ENCODE measurements at places on chromosomes 16 and 17.
A peak's percentile ranks its signal among the peaks of the same experiment; 100 is the strongest.

DNA sequence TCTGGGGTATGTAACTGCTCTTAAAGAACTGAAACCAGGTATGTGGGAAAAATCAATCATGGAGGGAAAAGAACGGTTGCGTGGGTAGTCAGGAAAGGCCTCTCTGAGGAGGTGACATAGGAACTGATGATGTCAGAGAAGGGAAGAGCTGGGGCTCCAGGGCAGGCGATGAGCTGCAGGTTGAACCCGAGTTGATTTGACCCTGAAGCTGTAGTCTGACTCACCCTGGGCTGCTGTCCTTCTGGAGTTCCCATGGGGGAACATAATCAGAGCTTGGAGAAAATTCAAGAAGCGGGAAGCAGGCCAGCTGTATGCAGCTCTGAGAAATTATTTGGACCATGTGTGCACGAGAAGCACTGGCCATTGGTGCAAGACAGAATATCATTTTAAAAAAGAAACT is 16.7 kb downstream of the SLC6A2 start:
- DNase-seq: no peak

DNA sequence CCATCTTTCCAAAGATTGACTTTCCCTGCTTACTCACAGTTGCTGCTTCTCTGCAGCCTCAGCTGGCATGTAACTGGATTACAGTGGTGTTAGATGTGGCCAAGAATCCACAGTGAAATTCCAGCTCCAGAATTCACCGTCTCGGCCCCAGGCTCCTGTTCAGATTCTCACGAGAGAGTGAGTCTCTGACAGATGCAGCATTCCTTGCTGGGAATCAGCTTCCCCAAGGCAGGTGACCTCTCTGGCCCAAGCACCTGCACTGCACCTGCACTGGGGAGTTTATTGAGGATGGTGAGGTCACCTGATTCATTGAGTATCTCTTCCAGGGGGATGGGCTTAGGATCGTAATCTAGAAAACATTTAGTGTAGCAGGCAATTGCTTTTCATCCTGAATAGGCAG is 600.5 kb upstream of the RBFOX1 start:
- DNase-seq: no peak

DNA sequence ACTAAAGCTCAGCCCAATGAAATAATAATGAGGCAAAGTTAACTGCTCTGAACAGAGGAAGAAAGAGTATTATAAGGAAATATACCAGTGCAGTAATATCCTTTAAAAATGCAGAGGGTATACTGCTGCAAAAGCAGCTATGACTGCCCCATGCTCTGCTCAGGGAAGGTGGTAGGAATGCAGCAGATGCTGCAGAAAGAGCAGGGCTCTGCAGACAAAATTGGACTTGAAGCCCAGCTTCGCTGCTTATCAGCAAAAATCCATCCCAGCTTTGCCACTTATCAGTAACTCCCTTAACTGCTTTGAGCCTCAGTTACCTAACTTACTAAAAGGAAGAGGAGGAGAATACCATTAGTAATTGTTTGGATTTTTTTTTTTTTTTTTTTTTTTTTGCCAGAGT is 533.8 kb upstream of the CDH5 start:
- no peak for DNase-seq

DNA sequence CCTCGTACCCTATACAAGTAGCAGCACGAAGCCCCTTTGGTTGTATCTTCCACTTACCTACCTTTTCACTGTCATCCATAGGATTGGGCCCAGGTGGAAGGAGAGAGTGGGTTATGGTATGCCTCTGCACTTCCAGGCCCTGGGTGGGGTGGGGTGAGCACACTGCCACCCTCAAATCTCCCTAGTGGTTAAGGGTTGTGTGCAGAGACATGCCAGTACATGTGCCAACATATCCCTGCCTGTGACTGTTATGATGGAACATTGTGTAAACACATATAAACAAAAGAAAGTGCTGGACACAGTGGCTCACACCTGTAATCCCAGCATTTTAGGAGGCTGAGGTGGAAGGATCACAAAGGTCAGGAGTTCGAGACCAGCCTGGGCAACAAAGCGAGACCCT is 11.1 kb downstream of the HROB start:
- no peak for DNase-seq

GRCh38 chr16:77271532-77272426 is 72.6 kb downstream of the SYCE1L start:
- DNase-seq: no peak

- no peak for DNase-seq
These were observed 45.6 kb downstream of the CCDC57 start for GRCh38 chr17:82167028-82167427.

DNA sequence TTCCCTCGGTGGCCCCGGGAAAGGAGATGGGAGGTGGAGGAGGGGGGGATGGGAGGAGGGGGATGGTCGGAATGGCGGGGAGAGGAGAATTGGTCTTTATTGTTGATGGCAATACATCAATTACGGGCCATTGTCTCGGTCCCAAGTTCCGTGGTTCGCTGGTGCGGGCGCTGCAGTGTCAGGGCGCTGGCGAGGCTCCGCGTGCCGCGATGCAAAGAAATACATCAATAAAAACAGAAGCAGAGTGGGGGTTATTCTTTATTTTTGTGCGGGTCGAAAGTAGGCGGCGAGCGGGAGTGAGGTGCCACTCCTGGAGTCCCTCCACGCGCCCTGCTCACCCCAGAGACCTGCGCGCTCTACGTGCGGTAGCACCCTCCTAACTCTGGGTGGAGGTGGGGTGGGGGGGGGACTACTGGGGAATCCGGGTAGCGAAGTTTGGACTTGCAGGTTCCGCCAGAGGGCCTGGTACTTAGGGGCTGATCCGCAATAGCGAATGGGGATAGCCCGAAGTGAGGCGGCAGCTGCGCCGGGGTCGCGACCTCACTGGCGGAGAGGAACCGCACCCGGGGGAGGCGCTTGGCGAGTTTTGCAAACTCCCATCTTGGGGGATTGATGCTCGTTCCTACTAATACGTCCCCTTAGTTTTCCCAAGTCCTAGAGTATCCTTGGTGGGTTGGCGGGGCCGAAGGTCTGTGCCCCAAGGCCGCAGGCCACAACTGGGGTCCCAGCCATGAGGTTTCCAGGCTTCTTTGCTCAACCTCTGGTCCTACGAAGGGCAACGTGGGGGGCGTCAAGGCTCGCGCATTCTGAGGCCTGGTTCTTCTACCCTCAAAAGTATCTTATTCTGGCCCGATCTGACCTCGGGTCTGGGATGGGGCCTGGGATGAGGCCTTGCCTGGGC is 3.5 kb upstream of the SALL1 start:
- no peak for DNase-seq

DNA sequence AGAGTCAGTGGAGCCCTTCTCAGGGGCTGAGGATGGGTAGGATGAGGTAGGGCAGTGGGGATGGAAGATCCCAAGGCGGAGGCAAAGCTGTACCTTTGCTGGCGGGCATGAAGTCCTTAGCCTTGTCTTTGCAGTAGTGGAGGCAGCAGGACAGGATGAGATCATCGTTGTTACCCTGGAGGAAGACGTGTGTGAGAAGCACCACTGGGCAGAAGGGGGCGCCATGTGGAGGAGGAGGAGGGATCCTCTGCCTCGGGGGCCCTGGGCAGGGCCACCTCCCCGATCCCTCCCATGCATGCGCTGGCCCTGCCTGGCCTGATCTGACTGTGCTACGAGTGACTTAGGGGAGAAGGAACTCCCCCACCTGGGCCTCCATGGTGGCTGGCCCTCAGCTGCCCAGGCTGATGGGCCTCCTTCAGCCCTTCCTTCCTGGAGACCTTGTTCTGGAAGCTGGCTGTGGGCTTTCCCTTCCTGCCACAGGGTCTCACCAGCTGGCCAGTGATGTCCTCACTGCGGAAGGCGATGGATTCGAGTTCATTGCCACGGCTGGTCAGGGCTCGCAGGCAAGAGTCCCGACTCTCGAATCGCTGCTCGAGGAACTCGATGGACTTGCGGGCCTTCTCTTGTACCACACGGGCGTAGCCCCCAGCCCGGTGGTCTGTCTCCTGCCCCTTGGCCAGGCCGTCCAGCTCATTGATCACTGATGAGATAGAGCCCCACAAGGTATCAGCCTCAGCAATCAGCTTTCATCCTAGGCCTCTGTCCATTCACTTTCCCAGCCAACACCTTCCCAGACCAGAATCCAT is 10.3 kb downstream of the HIC1 start:
- peak; percentile 73 for DNase-seq

GRCh38 chr16:9047689-9048301 is 43.6 kb upstream of the HAPSTR1 start:
- peak; percentile 75 for DNase-seq

- peak; percentile 68 for DNase-seq
These were observed 7.1 kb upstream of the ORAI3 start for GRCh38 chr16:30941600-30942425.

GRCh38 chr17:56262803-56263202 is 109.5 kb downstream of the ANKFN1 start:
- DNase-seq: no peak

DNA sequence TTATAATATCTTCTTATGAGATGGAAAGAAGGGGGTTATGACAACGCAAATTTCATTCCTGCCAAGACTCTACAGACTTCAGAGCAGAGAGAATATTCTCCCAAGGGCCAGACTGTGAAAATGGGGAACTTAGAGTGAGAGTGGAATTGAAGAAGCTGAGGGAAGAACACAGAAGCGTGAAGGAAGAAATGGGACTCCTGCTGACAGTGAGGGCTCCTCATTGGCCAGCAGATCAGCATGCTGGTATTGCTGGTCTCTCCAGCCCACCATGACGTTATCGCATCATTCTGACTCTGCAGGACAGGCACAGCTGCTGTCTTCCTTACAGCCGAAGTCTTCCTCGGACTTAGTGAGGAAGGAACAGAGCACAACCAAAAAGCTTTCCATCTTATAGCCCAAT is 24.3 kb downstream of the CCL4 start:
- no peak for DNase-seq

DNA sequence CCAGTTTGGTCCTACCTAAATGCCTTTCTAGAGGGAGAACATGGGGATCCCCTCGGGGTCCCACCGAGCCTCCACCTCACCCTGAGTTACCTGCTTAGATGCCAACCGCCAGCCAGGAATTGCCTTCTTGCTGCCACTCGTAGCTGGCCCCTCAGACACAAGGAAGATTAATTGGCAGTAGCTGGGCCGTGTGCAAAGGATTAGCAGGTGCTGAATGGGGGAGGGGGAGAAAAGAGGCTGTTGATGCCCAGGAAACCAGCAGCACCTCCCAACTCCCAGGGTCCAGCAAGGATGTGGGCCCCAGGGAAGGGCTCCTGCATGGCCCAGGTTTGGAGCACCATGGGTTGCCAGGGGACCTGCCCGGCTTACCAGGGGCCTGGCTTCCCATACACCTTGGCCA is at the start of gene CNGB1:
TSS of gene CNGB1 (minus strand) at position 159 of the 400 bp plus-strand sequence. CDS start 3,842 bp downstream, outside the sequence.
- DNase-seq: no peak

- no peak for DNase-seq
These were observed 7.8 kb downstream of the ODAD4 start for GRCh38 chr17:41937970-41938954.

DNA sequence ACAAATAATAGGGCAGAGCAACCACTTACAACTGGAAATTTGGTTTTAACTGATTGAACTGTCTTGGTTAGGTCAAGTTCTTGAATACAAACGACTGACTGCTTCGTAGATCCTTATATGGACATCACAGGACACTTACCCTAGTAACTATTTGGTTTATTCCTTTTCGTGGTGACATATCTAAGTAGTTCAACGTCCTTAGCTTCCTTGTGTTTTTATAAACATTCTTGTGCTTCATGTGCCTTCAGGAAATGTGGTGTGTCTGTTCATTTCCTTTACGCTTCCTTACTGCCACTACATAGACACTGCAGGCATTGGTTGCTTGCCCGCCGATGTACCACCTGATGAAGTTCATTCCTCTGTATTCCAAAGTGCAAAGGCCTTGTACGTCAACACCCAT is 59.3 kb downstream of the USP10 start:
- DNase-seq: no peak

DNA sequence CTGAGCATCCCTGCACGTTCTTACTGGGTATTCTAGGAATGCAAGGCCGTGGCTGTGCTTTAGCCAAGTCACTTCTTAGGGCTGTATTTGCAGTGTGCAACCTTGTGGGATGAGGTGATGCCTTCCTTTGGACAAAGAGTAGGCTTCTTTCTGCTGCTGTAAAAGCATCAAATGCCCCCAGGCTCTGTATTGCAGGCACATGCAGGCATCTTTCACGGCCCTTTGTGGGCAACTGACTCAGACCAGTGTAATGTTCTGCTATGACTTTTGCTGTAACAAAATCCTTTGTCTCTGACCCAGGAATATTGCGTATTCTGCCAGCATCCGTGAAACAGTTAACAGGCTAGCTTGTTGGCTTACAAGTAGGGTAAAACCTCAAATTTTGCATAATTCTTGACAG is 30.9 kb upstream of the GCSH start:
- DNase-seq: no peak

DNA sequence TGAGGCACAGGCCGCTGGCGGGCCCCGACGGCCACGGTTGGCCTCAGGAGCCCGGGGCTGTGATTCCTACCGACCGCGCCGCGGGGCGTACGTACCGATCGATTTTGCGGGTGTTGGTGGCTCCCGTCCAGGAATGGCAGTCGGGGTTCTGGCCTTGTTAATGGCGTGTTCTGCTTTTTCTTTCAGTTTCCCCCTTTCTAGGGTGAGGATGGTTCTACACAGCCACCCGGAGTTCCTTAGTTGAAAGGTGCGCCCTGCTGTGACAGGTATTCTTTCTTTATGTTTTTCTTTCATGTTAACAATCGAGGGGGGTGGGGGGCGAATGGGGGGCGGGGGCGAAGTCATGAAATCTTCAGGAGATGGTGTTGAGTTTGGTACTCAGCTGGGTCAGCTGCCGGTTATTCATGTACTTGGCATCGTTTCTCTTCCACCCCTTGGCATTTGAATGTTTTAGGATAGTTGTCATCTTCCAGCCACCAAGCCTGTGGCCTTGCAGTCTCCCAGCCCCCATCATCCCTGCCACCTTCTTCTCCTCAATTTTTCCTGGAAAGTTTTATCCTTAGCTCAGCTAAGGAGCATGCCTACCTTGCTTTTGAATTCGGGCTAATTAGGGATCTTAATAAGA is 802 bp downstream of the CYLD start:
- peak; percentile 52 for DNase-seq

DNA sequence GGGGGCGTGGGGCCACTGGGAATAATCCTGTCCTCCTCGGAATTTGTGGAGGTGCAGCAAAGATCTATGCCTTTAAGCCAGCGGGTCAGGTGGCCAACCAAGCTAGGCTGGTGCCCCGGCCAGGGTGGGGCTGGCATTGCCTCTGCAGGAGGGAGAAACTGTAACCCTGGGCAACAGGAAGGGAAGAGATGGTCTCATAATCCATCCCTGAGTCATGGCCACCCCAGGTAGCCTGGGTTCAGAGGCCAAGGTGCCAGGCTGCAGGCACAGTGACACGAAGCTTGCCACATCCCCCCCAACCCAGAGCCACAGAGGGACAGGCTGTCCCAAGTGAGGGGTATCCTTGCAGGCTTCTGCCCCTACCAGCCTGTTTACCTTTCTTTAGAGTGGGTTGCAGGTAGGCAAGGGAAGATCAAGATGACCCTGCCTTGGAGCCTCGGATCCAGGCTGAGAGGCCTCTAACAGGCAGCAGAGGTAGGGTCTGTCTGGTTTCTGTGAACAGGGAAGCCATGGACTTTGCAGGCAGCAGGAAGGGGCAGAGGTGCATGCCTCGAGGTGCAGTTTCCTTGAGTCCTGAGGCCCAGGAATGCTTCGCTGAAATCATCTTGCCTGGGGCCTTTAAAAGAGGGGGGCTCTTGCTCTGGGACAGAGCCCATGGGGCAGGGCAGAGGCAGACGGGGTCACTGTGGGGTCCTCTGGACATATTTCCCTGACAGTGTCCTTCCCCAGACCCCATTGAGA is 4.0 kb downstream of the LASP1 start:
- no peak for DNase-seq

All from stimulated activated CD4-positive, alpha-beta T cell treated with anti-CD3 and anti-CD28 coated beads, Interleukin-4, amount 100 ng/mL, for 24 hours (primary cell).